NCI-H226 (cell line): ENCODE measurements at places on chromosomes 3 and 15.

DNA sequence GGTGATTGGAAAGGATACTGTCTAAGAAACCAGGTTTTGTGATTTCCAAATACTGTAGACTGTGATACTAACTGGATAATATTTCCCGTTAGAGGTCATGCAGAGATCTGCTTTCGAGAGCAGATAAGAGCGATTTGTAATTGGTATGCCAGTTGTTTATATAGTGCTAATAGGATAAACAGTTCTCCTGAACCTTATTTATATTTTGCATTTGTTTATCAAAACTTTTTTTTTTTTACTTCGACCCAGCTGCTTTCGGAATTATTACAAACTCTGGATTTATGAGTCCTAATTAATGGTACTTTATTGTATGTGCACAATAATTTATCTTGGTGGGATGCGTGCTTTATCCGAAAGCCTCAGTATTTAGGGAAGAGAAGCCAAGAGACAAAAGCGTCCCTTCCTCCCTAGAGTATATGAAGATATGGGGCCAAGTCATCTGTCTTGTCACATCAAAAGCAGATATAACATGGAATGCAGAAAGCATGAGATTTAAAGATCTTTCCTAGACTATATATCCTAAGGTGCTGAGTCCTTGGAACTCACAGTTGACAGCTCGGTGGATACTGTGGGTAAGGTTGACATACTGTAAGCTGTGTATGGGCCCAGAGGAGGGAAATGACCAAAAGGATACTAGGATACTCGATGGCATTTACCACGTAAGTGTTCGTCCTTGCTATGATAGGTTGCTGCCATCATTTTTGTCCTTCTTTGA is 62.2 kb downstream of the SMAD6 start:
- DNase-seq = no peak

DNA sequence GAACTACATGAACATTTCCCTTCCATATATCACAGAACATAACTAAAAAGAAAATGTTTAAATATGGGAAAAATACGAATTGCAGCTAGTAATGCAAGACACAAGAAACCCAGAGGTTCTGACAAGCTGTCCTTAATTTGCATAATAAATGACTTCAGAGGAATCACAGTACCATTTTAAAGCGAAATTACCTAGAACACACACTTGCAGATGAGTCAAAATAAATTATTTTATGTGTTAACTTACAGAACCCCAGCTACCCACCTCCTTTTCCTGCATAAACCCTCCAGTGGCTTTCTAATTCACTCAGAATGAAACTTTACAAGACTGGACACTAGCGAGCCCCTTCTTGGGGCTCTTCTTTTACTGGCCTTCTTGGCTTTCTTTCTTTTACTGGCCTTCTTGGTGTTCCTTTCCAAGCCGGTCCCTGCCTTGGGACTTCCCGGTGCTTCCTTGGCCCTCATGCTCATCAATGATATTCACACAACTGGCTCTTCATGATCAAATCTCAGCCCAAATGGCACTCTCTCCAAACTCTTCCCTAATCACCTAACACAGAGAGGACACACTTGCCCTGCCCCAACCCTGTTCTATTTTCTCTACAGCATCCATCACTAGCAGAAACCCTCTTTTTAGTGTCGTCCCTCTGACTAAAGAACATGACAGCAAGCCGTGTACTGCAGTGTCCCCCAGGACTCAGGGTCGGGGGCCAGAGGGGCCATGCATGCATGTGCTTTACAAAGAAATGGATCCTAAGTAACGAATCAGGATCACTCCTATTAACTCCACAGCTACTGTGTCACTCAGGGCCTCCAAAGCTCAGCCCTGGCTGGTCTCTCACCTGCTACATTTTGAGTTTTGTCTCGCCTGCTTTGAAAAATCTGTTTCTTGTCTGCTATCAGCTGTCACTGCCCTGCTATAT is 4.8 kb downstream of the CHSY1 start:
- DNase-seq = no peak

DNA sequence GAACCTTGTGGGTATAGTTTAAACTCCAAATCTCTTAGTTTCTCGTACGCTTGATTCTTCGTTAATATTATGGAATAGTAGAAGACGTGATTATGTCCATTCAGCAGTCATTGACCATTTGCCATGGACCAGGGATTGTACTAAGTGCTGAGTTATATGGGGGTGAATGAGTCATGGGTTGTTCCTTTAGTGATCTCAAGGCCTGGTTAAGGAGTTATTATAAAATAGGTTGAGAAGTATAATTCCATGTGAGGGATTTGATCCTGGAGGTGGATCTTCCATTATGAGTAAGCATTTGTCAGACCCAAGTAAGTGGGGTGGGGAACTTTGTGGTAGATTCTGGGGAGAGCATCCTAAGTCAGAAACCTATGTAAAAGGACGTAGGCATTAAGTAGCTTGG is 15.4 kb downstream of the NR2C2 start:
- peak; percentile 45 for DNase-seq

DNA sequence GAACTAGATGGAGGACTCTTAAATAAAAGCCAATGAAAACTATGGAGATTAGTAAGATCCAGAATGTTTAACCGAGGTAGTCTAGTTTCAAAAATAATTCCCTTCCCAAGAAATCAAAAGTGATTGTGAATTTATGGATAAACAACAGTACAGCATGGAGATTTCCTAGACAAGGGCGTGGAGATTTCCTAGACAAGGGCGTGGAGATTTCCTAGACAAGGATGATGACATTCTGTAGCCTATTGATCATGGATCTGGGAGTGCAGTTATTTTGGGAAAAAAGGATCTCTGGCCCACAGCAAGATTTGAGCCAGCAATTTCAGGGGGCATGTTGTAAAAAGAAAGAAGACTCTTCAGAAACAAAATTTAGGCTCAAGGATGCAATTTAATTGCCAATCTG is 175.3 kb downstream of the RAP2B start:
- no peak for DNase-seq

- peak; percentile 68 for DNase-seq
These were observed 168.3 kb upstream of the LPP start for GRCh38 chr3:187985647-187986046.

DNA sequence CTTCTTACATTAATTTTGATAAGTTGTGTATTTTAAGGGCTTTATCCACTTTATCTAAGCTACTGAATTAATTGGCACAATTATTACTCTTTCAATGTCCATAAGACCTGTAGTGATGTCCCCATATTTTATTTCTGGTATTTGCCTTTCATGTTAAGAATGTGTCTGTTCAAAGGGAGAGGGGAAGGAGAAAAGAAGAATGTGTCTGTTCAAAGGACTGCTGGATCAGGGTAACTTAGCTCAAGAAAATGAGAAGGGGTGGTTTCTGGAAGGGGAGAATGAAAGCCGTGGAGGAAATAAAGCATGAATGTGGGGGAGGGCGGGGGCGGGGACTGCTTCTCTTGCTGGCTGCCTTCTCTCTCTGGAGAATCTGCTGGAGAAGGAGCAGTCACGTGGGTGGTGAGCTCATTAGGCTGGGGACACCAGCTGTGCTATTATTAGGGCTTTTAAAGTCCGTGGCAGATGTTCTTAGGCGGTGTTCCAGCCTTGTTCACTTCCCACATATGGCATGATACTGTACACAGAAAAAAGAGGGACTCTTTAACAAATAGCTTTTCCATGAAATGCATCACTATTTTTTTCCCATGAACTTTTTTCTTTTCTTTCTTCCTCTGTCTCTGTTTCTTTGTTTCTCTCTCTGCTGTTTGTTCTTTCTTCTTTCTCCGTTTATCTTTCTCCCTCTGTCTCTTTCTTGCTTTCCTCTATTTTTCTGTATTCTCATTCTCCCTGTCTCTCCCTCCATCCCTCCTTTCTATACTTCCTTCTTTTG is 63.7 kb upstream of the ULK4 start:
- DNase-seq = peak; percentile 46

- no peak for DNase-seq
These were observed 401.7 kb downstream of the NLGN1 start for GRCh38 chr3:173799060-173799816.

DNA sequence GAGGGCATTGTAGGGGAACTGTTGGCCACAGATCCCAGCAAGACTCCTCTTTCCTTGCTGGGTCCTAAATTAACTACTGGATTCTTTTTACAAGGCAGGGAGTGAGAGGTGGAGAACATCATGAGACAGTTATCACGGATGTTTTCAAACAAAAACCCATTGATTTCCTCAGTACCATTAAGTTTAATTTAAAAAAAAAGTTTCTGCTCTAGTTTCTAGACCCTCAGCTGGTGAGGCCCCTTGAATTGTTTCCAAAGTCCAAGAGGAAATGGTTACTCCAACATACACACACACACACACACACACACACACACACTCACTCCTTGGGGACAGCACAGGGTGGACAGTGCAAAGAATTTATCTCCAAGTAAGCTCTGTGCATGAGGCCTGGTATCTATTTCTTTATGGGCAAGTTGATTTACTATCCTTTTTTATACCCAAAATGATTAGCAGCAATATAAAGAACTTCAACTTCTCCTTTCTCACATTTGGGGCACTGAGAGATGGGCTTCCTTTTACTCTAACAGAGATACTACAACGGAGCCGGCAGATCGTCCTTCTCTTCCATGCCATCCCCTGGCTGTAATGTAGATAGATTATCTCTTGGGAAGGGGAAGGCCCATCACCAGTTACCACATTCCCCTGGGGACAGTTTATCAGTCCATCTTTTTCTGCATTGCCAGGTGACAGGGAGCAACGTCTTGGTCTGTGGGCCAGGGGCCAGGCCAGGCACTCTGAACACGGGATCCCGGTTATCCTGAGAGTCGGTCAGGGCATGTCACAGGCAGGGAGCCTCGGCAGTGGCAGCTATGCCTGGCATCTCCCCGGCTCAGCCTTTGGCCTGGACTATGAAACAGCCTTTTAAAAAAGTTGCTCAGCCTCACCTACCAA is 54.7 kb downstream of the CORO2B start:
- no peak for DNase-seq

- DNase-seq = no peak
These were observed 62.1 kb downstream of the BHLHE40 start for GRCh38 chr3:5041315-5041714.

DNA sequence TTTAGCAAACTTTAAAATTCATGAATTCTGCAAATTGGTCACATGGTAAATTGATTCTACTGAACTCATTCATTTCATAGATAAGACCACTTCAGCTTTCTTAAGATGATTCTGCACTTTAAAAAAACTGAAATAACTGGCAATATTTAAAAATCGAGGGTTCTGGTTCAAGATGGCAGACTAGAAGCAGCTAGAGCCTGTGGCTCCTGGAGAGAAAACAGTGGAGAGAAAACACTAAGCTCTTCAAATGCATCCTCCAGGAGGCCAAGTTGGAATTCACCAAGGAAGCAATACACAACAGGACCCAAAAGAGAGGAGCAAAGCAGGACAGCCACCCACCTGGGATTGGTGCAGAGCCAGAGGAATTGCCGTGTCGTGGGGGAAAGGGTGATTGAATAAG is 132.1 kb downstream of the SPATA16 start:
- DNase-seq = no peak

- DNase-seq = peak; percentile 71
These were observed 25.7 kb upstream of the GALNT15 start for GRCh38 chr3:16148783-16149182.

GRCh38 chr3:195131176-195131575 is 139.8 kb downstream of the XXYLT1 start:
- DNase-seq = no peak

- no peak for DNase-seq
These were observed 39.0 kb downstream of the U2SURP start for GRCh38 chr3:143040261-143040879.

GRCh38 chr3:187758318-187758955 is 13.2 kb upstream of the BCL6 start:
- DNase-seq = no peak

GRCh38 chr15:63837032-63837431 is 3.3 kb upstream of the HERC1 start:
- DNase-seq = no peak

GRCh38 chr15:65824031-65824743 is 32.1 kb upstream of the DENND4A start:
- DNase-seq = peak; percentile 68

DNA sequence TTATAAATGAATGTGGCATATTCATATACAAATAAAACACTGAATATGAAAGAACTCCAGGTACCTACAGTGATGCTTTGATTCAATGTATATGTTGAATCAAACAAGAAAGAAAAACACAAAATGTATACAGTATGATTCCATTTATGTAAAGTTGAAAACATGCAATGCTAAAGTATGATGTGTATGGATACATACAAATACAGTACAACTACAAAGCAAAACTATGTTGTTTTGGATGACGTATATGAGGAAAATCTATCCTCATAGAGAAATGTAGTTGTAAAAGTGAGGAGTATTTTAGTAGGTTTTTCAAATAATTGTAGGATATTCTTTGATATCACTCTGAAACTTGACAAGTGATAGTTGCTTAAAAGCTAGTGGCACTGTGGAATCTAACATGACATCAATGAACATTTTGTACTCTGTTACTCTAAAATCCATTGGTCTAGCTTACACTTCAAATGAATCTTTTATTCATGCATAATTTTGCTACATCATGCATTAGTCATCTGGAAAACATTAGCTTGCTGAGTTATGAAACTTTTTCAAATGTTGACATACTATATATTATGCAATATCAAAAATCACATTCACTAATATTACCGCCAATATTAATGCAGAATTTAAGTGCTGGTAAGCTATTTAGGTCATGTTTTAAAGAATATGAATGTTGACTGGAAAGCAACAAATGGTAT is 278.1 kb upstream of the CHRNA7 start:
- peak; percentile 9 for DNase-seq

DNA sequence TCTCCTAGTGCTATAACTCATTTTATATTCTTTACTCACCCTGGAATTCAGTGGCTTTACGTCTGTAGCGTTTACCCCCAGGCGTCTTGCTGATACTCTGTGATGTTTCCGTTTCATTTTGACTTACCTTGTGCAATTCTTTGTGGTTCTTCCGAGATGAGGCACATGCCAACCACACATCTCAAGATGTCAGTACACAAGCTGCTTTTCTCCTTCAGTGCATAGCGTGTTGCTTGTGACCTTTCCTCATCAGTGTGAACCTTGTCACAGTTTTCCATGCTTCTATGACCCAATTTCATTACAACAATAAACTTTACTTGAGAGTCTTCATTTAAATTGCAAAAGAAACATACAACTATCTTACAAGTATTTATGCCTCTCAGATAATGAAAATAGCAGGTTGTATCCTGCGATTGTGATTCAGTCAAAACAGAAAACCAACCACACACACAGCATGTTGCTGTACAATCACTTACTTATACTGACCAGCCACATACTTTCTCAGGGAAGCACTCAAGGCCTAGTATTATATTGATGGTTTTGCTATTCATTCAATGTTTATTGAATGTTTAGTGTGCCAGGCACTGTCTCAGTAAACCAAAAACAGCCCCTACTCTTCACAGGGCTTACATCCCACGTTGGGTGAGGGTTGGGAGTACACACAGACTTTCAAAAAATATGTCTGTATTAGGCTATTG is 4.6 kb upstream of the TBL1XR1 start:
- no peak for DNase-seq
